ENCODE measurements at places on chromosomes 3 and 15.

- no peak for DNase-seq
These were observed 11.3 kb downstream of the NBEAL2 start for GRCh38 chr3:46990573-46991374.

GRCh38 chr3:165658027-165658426, 179.2 kb downstream of the BCHE start:
- no peak for DNase-seq

DNA sequence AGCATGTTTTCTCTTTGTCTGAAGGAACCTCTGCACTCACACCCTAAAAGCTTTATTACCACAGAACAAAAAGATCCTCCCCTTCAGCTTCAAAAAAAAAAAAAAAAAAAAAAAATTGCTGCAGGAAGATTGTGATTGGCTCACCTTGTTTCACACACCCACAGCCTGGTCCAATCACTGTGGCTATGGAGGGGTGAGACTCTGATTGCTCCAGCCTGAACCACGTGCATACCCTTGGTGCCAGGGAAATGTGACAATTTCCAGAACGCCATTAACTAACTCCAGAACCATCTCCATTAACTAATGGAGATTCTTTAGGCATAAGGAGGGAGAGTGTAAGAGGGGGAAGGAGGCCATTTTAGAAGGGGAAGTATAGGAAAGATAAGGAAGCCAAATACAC, 106.5 kb upstream of the CRBN start:
- DNase-seq: no peak

DNA sequence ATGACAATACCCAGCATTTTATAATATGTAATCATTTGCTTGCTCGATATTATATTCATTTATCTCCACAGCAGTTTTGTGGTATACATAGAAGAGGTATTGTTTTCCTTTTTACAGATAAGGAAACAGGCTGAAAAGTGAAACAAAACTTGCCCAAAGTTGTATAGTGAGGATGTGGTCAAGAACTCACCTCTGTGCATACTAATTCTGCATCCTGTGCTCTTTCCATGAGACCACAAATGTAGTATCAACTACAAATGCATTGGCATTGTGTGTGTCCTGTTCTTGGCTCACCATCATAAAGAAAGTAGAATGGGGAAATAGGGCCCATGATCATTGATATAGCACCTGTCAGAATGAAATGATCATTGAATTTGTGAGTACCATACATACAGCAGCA, 167.3 kb downstream of the NECTIN3 start:
- DNase-seq: no peak

- DNase-seq: no peak
These were observed 16.6 kb downstream of the HAPLN3 start for GRCh38 chr15:88878720-88879184.

DNA sequence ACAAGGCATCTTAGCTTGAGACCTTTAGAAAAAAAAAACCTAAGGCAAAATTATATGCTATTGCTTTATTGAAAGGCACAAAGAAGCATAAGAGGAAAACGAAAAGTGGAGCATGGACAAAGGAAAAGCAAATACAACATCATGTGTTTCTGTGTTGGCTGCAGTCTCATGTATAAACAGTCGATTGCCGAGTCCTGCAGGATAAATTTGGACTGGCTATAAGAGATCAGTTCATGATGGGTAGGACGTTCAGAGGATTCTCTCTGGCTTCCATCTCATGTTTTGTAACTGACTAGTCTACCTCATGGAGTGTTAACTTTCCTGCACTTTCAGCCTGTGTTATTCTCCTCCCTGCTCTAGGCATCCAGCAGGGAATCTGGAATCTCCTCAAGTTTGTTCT, 21.9 kb upstream of the CCDC50 start:
- no peak for DNase-seq

DNA sequence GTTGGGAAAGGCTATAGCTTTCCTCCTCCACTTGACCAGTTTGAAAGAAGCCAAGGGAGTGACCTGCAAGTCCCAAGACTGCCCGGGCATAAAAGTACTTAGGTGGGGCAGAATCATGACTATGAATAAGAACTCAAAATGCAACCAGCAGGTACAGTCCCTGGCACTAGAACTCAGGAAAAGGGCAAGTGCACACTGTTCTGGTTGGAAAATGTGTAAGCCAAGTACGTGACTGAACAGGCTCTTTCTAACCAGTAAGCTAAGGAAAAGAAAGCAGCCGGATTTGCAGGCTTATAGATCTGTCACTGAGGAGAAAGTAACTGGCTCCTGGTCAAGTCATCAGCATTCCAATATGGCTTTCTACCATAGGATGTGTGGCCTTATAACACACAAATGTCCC, 101.2 kb upstream of the SLC4A7 start:
- DNase-seq: no peak

DNA sequence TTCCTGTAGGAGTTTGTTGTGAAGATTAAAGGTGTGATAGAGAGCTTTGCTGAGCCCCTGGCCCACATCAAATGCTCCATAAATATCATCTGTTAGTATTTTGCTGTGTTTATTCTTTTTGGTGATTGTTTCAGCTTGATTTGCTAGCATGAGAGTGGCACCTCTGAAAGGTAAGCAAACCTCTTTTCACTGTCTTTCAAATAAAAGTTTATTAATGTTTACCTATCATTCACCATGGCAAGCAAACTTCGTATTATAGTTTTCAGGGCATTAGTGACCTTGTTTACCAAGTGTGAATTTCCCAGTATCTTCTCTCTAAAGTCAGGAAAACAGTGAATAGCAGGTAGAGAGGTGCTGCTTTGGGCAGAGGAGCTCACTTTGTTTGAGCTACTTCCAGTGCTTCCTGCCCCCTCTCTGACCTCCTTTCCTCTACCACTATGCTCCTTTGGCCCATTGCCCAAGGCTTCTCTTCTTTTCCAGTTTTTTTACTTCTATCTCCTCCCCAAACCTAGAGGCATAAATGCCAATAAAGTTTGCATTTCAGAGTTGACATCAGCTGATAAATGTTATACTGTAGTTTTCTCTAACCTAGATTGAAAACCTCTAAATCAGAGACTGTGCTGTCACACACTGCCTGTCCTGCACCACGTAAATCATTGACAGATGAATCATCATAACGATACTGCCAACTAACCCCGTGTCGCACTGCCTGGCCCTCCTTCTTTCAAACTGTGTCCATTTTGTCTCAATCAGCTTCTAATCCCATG, 569.0 kb downstream of the TUSC7 start:
- no peak for DNase-seq

DNA sequence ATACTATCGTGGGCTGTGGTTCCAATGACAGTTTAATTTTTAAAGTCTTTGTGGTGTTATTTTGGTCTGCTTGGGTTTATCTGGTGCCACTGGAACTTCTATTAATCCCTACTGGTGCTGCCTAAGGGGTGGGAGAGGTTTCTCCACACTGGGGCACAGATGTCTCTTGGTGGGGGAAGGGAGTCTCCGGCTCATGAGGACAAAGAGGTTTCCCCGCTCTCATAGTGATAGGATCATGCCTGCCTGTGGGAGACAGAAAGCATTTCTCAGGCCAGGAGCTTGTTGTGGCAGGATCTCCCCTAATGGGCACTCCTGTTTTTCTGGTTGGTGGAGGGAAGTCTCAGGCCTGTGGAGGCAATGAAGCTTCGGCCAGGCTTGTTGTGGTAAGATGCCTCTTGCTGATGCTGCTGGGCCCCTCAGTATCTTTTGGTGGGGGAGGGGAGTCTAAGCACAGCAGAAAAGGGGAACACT, 84.3 kb upstream of the THRB start:
- DNase-seq: no peak

DNA sequence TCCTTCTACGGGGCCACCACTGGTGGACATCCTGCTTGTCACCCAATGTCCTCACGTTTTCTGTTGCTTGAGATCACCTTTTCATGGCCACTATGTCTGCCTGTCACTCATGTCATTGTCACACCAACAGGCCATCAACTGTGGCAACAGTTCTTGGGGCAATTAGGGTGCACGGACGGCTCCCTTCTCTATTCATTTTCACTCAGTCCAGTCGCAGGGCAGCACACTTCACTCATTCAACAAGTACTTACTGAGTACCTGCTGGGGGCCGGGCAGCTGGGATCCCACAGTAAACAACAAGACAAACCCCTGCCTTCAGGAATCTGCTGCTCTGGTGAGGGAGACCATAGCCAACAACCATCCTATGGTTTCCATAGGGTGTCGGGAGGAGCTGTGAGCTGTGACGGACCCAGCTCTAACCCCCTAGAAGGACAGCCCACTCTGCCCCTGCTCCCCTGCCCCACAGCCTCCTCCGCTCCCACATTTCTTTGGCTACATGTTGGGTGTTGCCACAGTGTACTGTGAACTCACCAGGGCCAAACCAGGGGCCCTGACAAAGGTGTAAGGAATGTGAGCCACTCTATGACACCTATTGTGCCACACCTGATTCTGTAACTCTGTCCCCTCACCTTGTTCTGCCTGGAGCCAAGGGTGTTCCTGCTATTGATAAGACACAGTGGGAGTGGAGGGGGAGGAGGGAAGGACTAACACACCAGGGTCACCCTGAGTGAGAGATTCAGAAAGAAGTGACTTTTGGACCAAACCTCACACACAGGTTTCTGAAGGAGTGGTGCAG, 1.9 kb downstream of the VILL start:
- DNase-seq: no peak

DNA sequence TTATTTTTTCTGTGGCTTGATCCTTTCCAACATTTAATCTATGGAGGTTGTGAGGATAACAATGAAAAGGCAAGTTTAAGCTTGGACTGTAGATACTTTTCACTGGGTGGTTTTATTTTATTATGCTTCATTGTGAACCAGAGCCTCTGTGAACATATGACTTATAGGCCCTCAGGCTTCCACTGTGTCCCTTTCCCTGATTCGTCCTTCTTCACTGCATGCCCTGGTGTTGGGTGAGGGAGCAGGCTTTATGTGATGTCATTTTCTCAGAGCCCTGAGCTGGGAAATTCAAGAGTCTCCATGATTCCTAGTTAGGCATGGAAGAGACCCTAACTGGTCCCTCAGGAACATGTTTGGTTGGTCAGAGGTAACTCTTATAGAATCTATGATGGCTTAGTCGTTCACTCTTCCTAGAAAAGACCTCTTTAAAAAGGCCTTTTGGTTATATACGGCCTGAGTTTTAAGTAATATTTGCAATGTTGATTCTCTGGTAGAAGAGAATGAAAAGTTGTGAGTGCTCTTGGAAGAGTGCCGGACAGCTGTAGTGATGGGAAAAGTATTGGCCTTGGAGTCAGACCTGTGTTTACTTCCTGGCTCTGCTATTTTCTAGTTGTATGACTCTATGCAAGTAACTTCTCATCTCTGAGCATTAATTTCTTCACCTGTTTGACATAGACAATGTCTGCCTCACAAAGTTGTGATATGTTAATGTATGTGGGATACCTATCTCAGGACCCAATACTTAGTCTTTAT, 168.4 kb downstream of the LPP start:
- DNase-seq: no peak

DNA sequence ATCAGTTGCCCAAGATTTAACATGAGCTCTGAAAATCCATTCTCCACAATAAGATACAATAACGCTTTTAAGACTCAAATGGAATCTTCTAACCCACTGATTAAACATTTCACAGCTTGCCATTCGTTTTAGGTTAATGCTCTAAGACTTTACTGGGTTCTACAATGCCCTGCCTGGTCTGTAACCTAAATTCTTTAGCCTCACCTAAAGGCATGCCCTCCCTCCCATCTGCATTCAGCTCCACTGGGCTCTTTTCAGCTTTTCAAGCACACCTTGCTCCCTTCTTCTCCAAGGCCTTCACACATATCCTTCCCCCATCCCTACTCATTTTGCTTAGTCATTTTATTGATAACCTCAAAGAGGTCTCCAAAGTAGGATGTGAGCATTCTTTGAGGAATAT, 290.9 kb downstream of the LSAMP start:
- DNase-seq: no peak

GRCh38 chr15:50095938-50096821, 22.9 kb downstream of the ATP8B4 start:
- DNase-seq: no peak

- DNase-seq: no peak
These were observed 440.7 kb upstream of the KCNMB2 start for GRCh38 chr3:178095522-178095921.

GRCh38 chr15:52094811-52095584, 17.6 kb downstream of the BCL2L10 start:
- no peak for DNase-seq

GRCh38 chr15:66738595-66738994, 36.6 kb downstream of the SMAD6 start:
- no peak for DNase-seq

- DNase-seq: no peak
These were observed 4.2 kb downstream of the SPG21 start for GRCh38 chr15:64985366-64986033.

DNA sequence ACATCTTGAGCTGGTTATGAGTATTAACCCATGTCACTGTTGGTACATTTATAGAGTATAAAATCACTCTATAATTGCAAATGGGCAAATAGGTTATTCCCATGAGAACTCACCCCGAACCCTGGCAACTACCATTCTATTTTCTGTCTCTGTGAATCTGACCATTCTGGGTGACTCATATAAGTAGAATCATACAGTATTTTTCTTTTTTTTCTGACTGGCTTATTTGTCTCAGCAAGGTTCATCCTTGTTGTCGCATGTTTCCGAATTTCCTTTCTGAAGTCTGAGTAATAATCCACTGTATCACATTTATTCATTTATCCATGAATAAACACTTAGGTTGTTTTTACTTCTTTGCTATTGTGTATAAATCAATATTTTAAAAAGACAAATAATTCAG, 59.9 kb upstream of the CHRM5 start:
- DNase-seq: no peak

DNA sequence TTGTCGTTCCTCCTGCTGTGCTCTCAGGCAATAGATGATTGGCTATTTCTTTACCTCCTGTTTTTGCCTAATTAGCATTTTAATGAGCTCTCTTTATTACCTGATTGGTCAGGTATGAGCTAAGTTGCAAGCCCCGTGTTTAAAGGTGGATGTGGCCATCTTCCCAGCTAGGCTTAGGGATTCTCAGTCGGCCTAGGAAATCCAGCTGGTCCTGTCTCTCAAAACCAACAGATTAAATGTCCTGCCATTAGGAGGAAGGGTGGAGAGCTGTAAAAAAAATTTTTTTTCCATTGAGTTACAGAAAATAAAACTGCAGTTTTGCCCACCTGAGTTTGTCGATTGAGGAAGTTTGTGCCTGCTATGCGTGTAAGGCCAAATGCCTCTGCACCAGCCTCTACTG, 5.4 kb upstream of the ACSBG1 start:
- DNase-seq: no peak

- DNase-seq: no peak
These were observed 5.2 kb downstream of the TBC1D2B start for GRCh38 chr15:78072080-78072892.

DNA sequence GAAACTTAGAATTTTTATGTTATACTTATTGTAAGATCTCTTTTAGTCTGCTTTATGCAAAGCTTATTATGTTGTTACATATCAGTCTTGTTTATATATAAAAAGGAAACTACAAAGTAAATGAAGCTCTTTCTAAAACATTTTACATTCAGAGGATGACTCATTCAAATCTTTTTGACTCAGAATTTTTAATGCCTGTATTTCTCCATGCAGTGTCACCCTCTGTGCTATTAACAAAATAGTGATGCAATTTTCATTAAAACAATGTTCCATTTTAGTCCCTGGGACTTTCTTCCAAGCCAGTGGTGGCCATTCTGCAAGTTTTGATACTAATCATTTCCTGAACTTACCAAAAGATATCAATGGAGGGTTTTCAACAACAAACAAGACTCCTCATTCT, 216.1 kb downstream of the NAALADL2 start:
- DNase-seq: no peak
